ENCODE measurements at places on chromosomes 5 and 9.

- DNase-seq = no peak
These were observed 206.4 kb downstream of the AOPEP start for GRCh38 chr9:94932652-94933510.

GRCh38 chr5:132877938-132878337 lies 4.5 kb downstream of the LEAP2 start:
- DNase-seq = no peak

DNA sequence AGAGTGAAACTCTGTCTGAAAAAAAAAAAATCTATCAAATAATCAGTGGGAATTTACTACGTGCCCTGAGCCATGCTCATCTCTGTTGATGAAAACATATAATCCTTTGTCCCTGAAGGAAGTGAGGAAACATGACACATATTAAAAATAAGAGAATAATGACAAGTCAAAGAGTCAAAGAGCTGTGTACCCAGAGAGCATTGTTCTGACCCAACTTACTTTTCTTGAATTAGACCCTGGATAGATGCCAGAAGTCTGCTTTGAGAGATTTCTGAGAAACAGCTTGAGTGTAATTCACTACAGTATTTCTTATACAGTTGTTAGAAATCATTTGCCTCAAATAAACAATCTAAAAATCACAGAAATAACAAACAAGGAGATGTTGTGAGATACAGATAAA lies 490.0 kb upstream of the PIK3R1 start:
- DNase-seq = no peak

DNA sequence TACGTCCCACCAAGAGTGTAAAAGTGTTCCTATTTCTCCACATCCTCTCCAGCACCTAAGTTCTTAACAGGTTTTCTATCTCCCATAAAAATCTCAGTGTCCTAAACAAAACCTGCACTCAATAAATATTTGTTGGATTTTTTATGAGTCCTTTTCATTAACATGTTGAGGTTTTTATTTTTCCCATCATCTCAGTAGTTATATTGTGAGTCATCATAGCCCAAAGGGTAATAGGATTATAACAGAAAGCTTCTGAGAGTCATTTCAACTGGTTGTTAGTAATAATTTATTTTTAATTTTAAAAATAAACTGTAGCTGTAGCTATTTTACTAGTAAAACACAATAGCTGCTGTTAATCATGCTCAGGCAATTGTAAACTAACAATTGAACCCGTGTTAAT lies 331.6 kb upstream of the SLC30A5 start:
- DNase-seq = no peak

- DNase-seq = peak; percentile 2
These were observed 139.5 kb downstream of the BARX1 start for GRCh38 chr9:93815677-93816076.

DNA sequence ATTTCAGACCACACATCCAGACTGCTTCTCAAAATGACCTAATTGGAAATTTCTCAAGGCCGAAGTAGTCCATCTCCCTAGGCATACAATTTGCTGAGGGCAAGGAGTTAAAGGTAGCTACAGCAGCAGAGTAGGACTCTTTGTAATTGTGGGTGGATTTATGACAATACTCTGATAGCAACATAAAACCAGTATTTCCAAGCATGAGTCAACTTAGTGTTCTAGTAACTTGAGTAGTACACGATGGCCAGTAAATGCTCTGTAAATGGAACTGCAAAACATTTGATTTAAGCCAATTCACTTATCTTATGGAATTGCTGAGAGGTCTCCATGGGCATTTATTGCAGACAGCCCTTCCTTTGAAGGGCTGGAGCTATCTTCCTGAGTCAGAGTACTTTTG lies 352.2 kb downstream of the PLK2 start:
- DNase-seq = no peak

DNA sequence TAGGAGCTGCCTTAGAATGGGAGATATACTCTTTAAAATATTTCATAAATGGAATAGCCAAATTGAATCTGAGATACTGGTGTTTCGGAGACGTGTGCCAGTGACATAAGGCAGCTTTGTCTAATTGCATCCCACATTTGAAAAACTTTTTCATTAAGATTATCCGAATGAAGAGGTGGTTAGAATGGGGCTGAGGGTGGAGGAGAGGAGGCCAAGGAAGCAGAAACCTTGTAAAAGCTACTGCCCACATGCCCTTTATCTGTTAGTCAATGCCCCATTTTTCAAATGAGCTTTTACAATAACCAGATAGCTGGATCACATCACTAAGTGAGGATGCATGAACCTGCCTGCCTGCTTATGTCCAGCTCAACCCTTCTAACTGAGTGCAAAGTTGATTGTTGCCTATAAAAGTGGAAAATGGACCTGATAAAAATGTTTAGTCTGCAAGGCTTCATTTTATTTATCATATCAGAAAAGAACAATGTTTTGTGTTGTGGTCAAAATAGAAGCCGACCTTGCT lies 34.8 kb downstream of the SNX24 start:
- peak; percentile 50 for DNase-seq
